ENCODE measurements at places on chromosomes 4 and X. TPM values are rescaled to one million over a fixed set of nuclear protein-coding genes. Genes with fewer than 3 reads are reported as not detected.

FHDC1 gene
- 3.6 TPM for total RNA-seq

RHOXF2 gene
- not detected for total RNA-seq

VCX3B gene
- total RNA-seq = not detected

BGN gene
- not detected for total RNA-seq

CFP gene
- 0.21 TPM for total RNA-seq

REST gene
- total RNA-seq = 24.4 TPM

Measured in airway epithelial cell (primary cell).